ENCODE measurements at places on chromosomes 12 and 14.

- no peak for DNase-seq
These were observed 78.8 kb upstream of the PDE3A start for GRCh38 chr12:20289520-20289919.

- no peak for DNase-seq
These were observed 85.8 kb downstream of the RBM19 start for GRCh38 chr12:113880326-113880725.

DNA sequence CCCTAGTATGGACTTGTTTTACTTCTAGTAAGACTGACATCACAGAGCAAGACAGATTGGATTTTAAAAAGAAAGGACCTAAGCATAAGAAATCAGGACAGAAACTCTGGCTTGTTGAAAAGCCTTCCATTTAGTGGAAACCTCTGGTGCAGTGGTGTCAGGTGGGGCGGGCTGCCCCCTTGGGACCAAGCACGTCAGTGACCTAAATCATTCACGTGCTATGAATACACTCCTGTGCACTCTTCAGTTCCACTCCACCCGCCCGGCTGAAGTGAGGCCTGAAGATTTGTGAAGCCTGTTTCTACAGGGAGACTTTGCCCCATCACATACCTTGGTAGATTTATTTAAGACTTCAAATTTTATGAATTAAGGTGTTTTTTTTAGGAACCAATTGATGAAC, 58.2 kb upstream of the STRN3 start:
- no peak for DNase-seq

- DNase-seq: no peak
These were observed 59.2 kb downstream of the ERC1 start for GRCh38 chr12:1050059-1050707.

All from stimulated activated CD8-positive, alpha-beta memory T cell treated with anti-CD3 and anti-CD28 coated beads, Interleukin-2, amount 100 ng/mL, for 1 hour (primary cell).